ENCODE measurements at places on chromosomes 12 and 14. TPM values are rescaled to one million over a fixed set of nuclear protein-coding genes. Genes with fewer than 3 reads are reported as not detected.

KIF26A gene
- polyA plus RNA-seq, result 12.6 TPM

EML1 gene
- polyA plus RNA-seq, result 24.3 TPM

PPP4R4 gene
- polyA plus RNA-seq, result 0.09 TPM

KCNA1 gene
- polyA plus RNA-seq, result 0.20 TPM

FOXM1 gene
- 20.8 TPM for polyA plus RNA-seq

KDM5A gene
- 24.1 TPM for polyA plus RNA-seq

SMIM41 gene
- polyA plus RNA-seq, result 0.29 TPM

EPYC gene
- polyA plus RNA-seq, result 0.12 TPM

RAPGEF3 gene
- 7.5 TPM for polyA plus RNA-seq

PLEKHG7 gene
- 0.53 TPM for polyA plus RNA-seq

SERPINA6 gene
- not detected for polyA plus RNA-seq

RGS6 gene
- polyA plus RNA-seq, result 6.2 TPM

KLHDC2 gene
- polyA plus RNA-seq, result 71.1 TPM

TTC6 gene
- not detected for polyA plus RNA-seq

PTPRR gene
- polyA plus RNA-seq, result 1.1 TPM

RPL41 gene
- 5,638 TPM for polyA plus RNA-seq

HOXC12 gene
- polyA plus RNA-seq, result 0.08 TPM

PDE3A gene
- 11.1 TPM for polyA plus RNA-seq

PIK3C2G gene
- 0.27 TPM for polyA plus RNA-seq

LRIG3 gene
- polyA plus RNA-seq, result 26.2 TPM

RFX4 gene
- 0.23 TPM for polyA plus RNA-seq

SRSF5 gene
- 263 TPM for polyA plus RNA-seq

OTX2 gene
- 0.08 TPM for polyA plus RNA-seq

COX8C gene
- polyA plus RNA-seq, result 0.43 TPM

TSPAN9 gene
- polyA plus RNA-seq, result 142 TPM

CCDC197 gene
- polyA plus RNA-seq, result 0.32 TPM

TAS2R13 gene
- 0.15 TPM for polyA plus RNA-seq

Measured in muscle of leg (tissue), 16 donors.